Germinal center (tissue), 1 donor: ENCODE measurements at places on chromosomes 16 and 17.

DNA sequence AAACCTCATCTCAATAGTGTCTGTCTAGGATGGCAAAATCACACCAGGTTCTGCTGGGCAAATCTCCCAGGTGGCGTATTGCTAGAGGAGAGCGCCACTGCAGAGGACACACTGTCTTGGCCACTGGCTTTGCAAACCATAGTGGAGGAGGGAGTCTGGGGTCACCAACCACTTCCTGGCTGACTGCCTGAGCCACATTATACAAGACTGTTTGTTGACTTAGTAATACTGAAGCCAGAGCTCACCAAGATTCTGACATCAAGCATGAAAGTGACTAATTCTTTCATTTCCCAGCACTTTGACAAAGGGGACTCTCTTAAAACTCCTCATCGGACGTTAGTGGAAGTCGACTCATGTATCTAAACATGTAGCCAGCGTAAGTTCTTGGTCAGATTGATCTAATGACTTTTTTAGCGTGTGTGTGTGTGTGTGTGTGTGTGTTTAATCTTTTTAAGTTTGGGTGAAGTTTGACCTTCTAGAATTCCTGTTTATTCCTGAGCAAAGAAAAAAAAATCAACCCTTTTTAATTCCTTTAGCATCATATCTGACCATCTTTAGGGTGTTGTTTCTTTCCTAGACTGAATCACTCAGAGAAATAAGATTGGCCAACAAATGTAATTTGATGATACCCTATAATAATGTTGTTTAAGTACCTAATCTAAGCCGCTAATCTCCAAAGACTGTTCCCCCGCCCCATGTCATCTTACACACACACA is 13.7 kb downstream of the PITPNC1 start:
- no peak for DNase-seq

GRCh38 chr16:3861808-3862451 is 18.6 kb downstream of the CREBBP start:
- no peak for DNase-seq

DNA sequence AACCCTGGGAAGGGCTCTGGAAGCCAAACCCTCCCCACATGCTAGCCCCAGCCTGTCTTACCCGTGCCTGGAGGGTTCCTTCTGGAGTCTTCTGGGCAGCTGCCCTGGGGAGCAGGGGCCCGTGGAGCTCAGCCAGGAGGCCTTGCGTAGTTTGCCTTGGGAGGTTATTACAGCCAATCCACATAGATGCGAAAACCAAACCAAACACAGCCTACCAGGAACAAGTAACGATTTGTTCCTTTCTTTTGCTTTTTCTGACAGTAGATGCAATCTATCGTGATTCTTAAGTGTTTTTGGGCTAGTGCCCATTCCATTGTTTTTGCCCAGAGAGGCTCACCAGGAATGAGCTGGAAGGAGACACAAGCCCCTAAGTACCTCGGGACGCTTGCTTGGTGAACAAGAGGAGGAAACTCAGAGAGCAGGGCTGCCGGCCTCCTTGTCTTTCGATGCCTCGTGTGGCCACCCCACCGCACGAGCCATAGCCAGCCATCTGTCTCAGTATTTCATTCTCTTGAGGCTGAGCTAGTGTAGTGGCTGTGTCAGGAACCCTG is 102.7 kb upstream of the NOL11 start:
- DNase-seq: no peak

DNA sequence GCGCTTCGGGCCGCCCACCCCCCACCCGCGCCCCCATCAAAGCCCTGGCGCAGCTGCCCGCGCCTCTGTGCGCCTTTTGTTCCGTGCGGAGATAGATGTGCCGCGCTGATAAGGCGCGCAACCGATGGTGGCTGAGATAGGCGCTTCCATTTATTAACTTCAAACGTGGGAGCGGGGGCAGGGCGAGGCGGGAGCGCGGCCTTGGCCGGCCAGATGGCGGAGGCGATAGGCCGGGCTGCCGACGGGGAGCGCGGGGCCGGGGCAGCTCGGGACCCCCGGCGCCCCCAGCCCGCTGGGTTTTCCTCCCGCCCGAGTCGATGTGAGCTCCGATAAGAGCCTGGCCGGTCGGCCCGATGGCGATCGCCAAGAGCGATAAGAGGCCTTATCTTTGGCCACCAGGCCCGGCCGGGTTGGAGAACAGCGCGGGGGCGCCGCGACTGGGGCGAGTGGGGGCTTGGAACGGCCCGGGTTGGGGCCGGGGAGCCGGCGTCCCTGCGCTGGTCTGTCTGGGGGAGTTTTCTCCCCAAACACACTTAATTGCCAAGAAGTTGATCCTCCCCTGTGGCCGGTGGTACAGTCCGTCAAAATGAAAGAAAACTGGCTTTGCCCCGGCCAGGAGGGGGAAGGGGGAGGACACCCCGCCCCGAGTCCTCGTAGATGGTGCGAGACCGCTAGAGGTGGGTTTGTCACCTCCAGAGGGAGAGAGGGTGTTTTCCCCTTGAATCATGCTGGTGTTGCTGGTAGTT is 2.7 kb downstream of the ZFPM1 start:
- peak; percentile 63 for DNase-seq

GRCh38 chr17:51815097-51815496 is 343.4 kb downstream of the CA10 start:
- no peak for DNase-seq

GRCh38 chr17:28657756-28658155 is 4.0 kb downstream of the SDF2 start:
- no peak for DNase-seq
